NCI-H1930 (cell line): ENCODE measurements at places on chromosomes 3 and 15.

- DNase-seq: no peak
Observed at GRCh38 chr15:78366342-78366741, 26.2 kb downstream of the CRABP1 start.

DNA sequence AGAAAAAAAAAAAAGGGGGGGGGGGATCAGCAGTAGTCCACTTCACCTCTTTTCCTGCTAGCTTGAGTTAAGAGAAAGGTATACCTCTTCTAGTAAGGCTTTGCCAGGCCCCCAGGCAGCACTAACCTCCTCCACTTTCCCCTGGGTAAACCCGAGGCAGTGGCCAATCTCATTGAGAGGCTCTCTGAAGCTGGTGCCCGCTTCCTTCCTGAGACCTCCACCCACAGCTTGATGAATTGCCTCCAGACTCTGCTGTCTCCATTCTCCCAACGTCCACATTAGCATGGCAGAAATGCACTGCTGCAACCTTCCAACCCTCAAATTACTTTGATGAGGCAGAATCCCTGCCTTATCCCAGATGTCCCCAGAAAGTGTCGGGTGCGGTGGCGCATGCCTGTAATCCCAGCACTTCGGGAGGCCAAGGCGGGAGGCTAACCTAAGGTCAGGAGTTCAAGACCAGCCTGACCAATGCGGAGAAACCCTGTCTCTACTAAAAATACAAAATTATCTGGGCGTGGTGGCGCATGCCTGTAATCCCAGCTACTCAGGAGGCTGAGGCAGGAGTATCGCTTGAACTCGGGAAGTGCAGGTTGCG lies 15.3 kb downstream of the RLBP1 start:
- DNase-seq: no peak

DNA sequence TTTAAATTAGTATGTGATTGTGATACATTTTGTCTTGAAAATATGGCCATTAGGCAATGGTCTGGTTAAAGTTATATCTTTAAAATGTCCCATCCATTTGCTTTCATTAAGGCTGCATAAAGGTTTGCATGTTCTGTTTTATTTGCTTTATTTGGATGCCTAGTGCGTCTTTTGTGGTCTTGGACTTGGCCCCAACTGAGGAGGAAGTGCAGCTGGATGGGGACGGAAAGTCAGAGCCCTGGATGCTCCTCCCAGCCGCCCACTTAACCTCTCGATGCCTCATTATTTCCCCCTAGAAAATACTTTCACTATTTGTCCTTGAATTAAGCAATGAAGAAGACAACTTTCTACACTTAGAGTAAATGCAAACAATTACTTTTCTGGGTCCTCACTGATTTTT lies 898.2 kb downstream of the MCTP2 start:
- no peak for DNase-seq

GRCh38 chr3:69149586-69149985 lies 27.2 kb upstream of the LMOD3 start:
- DNase-seq: no peak

DNA sequence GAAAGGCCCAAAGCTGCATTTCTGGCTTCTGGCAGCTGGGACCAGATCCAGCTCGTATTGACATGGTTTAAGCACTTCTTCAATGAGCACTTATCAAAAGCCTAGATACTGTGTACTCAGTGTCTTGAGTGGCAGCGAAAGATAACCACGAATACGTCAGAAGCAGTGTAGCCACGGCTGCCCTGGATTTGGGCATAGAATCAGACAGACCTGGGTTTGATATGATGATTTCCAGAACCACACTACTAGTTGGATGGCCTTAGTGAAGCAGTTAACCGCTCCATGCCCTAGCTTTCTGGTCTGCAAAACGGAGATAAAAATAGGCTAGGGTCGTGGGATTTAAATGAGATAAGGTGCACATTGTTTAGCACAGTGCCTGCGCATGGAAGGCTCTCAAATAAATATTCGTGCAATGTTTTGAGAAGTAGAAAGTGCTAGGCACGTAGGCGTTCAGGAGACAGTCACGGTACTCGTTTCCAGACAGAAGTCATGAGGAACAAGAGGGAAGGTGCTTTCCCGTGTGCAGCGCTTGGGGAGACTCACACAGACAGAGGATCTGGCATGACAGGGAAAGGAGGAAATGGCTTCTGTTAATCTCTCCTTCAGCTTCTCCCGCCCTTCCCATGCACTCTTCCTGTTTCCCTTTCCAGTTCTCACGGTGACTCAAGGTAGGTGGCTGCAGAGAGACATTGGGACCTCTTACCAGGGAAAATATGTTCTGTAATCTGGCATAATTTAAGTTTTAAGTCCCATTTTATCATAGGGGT lies 70.3 kb downstream of the CCNL1 start:
- no peak for DNase-seq

DNA sequence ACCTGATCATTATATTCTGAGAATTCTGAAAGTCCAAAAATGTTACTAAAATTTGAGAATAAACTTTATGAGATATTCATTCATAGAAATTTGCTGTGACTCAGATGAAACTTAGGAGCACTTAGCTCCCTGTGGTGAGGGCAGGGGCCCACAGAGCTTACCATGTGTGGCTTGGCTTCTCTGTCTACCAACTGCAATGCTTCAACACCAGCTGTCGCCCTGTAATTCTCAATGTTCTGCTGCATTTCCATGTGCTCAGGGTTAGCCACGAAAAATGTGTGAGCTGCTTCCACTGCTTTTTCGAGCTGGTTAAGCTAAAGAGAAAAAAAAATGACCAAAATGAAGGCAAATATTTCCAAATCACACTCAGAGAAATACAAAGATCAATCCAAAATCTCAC lies 125.6 kb downstream of the P3H2 start:
- no peak for DNase-seq
